ENCODE measurements at places on chromosomes 3 and 15.

DNA sequence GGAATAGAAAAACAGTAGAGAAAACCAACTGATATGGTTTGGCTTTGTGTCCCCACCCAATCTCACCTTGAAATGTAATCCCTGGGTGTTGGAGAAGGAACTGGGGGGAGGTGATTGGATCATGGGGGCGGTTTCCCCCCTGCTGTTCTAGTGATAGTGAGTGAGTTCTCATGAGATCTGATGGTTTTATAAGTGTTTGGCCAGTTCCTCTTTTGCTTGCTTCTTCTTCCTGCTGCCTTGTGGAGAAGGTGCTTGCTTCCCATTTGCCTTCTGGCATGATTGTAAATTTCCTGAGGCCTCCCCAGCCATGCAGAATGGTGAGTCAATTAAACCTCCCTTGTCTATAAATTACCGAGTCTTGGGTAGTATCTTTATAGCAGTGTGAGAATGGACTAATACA is 48.4 kb downstream of the EOMES start:
- DNase-seq, result no peak

- no peak for DNase-seq
Measured at GRCh38 chr15:57003418-57003817, 85.0 kb downstream of the TCF12 start.

GRCh38 chr3:182671541-182671940 is 121.8 kb upstream of the ATP11B start:
- no peak for DNase-seq

DNA sequence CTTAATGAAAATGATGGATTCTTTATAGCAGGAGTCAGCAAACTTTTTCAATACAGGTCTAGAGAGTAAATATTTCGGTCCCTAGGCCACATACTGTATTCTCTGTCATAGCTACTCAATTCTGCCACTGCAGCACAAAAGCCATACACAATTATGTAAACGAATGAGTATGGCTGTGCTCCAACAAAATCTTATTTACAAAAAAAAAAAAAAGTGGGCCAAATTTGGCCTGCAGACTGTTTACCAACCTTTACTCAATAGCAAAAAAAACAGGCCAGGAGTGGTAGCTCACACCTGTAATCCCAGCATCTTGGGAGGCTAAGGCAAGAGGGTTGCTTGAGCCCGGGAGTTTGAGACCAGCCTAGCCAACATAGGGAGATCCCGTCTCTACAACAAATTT is 41.1 kb downstream of the TTBK2 start:
- DNase-seq, result no peak

DNA sequence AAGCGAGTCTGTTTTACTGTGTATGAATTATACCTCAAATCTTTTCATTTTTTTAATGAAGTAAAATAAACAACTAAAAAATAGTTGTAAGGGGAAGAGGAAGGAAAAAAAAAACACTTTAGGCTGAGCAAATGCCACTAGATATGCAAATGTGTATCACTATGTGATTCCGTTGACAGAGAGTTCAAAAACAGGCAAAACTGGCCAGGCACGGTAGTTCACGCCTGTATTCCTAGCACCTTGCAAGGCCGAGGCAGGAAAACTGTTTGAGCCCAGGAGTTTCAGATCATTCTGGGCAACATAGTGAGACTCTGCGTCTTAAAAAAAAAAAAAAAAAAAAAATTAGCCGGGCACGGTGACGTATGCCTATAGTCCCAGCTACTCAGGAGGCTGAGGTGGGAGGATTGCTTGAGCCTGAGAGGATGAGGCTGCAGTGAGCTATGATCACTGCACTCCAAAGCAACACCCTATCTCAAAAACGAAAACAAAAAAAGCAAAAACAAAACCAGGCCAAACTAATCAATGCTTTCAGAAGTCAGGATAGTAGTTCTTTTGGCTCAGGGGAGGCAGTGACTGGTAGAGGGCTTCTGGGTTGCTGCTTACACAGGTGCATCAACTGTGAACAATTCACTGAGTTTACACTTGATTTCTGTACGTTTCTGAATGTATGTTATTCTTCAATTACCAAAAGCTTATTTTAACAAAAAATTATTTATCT is 7.4 kb downstream of the PRC1 start:
- no peak for DNase-seq

DNA sequence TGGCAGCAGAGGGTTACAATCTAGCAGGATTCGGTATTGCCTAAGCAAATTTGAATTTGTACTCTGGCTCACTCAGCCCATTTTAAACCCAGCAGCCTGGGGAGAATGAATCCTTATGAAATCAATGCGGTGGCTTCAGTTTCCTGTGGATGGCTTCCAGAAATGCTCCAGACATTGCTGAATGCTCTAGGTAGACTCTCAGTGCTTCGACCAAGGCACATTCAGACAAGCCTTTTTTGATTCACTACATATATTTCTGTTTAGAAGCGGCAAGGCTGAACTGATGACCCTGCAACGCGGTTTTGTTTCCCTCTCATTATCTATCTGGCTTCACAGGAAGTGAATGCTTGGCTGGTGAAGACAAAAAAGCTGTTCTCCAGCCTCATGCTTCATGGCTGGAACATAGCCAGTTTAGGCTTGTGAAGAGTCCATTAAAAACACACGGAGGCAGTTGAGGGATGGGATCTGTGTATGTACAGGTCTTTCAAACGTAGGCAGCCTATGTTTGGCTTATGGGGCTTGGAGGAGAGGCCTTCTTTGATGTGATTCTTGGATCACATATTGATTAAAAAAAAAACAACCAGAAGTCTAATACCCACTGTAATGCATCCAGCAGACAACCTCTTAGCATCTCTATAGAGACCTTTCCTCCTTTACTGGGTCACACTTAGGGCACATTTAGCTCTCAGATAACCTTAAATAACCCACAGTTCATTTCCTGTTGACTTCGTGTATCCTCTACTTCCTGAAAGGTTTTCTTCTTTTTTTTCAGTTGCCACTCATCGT is 400.2 kb upstream of the TBL1XR1 start:
- no peak for DNase-seq

Measured in activated naive CD4-positive, alpha-beta T cell (primary cell).